ENCODE measurements at places on chromosomes 3 and 15. TPM values are rescaled to one million over a fixed set of nuclear protein-coding genes. Genes with fewer than 3 reads are reported as not detected.

- ATAC-seq: peak; percentile 78
Measured at GRCh38 chr15:68479406-68479805, 47.4 kb upstream of the ITGA11 start.

DNA sequence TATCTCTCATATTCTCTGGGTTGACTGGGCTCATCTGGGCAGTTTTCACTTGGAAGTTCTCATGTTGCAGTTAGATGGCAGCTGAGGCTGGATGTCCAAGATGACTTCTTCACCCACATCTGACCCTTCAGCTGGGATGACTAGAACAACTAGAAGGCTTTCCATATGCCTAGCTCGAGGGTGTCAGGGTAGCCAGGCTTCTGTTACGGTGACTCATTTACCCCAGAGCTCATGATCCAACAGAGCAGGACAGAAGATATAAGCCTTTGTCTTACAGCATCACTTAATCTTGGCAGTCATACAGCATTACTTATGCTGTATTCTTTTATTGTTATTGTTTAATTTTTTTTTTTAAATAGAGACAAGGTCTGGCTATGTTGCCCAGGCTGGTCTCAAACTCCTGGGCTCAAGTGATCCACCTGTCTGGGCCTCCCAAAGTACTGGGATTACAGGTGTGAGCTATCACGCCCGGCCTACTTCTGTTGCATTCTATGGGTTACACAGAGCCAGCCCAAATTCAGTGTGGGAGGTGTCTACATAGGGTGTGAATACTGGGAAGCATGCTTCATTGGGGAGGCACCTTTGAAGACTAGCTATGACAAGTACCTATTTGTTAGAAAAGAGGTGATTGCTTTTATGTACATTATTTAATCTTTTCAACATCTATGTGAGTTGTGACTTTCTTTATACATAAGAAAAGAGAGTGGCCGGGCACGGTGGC, 10.7 kb downstream of the HMCES start:
- ATAC-seq: no peak

DNA sequence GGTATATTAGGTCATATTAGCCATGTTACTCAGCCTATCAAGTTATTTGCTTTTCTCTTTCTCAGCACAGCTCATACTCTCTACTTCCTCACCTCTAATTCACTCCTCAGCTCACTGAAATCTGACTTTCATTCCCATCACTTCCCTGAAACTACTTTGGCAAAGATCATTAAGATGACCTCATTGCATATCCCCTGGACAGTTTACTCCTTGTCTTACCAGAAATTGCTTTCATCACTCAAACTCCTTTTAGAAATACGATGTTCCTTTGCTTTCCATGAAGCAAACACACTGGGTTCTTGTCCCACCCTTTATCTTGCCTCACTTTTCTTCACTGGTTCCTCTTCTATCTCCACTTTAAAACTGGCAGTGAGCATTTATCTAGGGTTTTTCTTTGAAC, 354.4 kb downstream of the TUSC7 start:
- peak; percentile 89 for ATAC-seq

The TXNRD3 gene
- 14.3 TPM for total RNA-seq

DNA sequence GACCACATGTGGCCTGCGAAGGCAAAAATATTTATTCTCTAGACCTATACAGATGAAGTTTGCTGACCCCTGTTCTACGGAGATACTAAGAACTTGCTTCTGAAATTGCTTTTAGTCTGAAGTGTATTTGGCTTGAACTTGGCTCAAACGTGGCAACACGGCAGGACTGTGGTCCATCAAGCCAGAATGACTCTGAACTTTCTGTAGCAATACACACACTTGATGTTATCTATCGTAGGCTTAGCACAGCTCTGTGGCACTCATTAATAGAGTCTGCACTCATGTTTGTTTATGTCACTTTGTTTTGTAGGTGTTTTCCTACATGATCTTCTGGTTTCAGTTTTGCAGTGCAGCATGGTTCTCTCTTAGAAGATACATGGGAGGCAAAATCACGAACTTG, 298.1 kb downstream of the ADAMTS17 start:
- no peak for ATAC-seq

GRCh38 chr3:65785065-65785645, 253.6 kb downstream of the MAGI1 start:
- no peak for ATAC-seq

The GPR27 gene
- 2.1 TPM for total RNA-seq

The PARP15 gene
- total RNA-seq: 1.1 TPM

The TMCO5A gene
- total RNA-seq: not detected

The ARNT2 gene
- 10.5 TPM for total RNA-seq

GRCh38 chr3:189652042-189652441, 20.9 kb downstream of the TP63 start:
- ATAC-seq: no peak

DNA sequence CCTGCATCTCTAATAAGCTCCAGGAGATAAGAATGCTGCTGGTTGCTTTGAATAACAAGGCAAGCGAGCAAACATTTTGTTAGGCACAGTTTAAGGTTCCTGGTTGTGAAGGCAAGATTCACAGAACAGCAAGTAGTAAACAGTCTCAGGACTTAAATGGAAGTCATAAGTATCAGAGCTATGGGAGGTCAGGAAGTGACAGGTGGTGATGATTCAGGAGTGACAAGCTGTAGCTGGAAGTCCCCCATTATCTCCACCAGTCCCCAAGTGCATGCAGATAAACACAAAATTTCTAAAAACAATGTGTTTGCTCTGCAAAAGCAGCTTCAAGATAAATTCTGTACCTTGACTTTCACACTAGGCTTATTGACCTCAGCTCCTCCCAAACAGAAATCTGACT, 3.3 kb downstream of the FETUB start:
- no peak for ATAC-seq

- ATAC-seq: no peak
Measured at GRCh38 chr3:138948371-138949001, 1.5 kb downstream of the FOXL2NB start.

The TNNC1 gene
- total RNA-seq: 2.4 TPM

The ARID3B gene
- 2.9 TPM for total RNA-seq

The SGO1 gene
- total RNA-seq: not detected

The PPP1R14D gene
- total RNA-seq: not detected

DNA sequence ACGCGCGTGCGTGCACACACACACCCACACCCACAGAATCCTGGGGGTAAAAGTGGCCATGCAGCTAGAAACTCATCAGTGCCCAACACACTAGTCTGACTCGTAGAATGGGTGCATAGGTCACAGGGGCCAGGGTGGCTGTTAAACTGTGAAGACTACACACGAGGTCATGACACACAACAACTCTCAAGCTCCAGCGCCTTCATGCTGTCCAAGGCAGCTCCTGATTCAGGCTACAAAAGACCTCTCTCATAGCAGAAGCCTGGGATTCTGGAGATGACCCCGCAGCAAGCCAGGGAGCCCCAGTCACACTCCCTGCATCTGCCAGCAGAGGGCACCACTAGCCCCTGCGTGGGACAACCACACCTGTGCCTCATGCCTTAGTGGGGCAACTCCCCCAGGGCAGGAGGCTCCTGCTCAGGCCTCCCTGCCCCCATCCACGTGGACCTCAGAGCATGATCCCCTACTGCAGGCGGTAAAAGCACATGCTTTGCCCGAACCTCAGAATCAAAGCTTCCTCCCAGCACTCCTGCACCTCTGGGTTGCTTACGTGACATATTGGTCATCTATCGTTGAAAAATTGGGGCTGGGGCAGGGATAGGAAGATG, 93.1 kb downstream of the LRIG1 start:
- peak; percentile 39 for ATAC-seq

The TNFAIP8L3 gene
- total RNA-seq: 28.0 TPM

The PFKFB4 gene
- total RNA-seq: 1.8 TPM

DNA sequence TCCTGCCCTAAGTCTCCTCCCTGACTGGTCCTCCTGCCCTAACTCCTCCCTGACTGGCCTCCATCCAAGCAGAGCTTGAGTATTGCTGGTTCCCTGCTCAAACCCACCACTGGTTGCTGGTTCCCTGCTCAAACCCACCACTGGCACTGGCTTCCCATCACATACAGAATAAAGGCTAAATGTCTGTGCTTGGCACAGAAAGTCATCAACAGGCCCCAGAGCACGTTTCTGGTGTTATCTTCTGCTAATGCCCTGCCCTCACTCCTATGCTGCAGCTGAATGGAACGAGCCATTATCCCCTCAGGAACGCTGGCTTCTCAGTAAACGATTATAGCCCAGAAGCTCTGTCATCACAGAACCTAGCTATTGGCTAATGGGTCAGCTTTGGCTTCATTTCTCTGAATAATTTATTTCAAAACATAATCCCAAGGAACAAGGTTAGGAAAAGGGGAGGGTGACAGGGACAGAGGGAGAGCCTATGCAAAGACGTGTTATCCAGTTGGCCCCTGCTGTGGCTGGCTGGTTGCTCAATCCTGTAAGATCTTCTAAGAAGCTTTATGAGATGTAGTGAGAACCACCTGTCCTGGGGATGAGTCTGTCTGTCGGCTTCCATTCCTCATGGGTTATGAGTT, 6.3 kb upstream of the MUC20 start:
- no peak for ATAC-seq

GRCh38 chr15:66171841-66172240, 81.7 kb downstream of the MEGF11 start:
- ATAC-seq: no peak

The GOLGA8T gene
- total RNA-seq: not detected

- no peak for ATAC-seq
Measured at GRCh38 chr15:63380808-63381282, 801 bp downstream of the CA12 start.

The PLCH1 gene
- total RNA-seq: 0.35 TPM

The DPPA4 gene
- not detected for total RNA-seq

DNA sequence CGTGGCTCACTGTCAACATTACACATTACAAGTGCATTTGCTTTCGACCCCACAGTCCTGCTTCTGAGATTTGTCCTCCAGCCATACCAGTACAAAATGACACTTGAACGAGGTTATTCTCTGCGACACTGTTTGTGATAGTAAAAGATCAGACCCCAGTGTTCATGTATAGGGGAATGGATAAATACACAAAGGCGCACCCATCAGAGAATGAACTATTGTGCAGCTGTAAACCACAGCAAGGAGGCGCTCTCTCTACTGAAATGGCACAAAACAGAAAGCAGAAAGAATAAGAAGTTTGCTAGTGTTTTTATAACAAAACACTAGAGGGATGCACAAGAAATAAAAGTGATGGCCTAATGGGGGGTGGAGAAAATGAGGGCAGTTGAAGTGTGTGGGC, 4.9 kb upstream of the CHSY1 start:
- no peak for ATAC-seq

DNA sequence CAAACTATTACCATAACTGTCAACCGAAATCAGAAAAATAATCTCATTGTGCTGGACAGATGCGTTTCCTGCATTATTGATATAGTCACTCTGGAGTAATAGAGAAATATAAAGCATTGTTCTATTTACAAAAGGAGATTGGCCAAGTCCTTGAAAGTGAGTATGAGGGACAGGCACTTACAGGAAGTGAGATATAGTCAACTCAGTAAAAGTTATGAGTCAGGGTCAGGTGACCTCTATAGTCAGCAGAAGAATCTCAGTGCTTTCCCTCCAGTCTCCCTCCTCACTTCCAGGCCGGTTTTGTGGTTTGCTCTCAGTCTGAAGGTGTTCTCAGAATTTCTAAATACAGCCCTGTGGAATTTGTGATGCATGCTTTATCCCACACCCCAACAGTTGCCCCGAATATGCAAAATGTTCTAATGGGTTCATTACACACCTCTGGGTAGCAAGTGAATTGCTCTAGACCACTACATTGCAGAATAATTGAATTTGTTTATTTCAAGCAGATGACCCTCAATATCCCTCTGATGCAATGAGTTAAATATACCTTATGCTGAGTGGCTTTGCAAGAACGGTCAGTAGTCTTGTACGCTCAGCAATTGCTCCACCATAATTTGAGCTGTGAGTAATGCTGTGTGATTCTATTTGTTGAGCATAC, 787.7 kb downstream of the MCTP2 start:
- no peak for ATAC-seq

- no peak for ATAC-seq
Measured at GRCh38 chr3:138642226-138642926, 33.8 kb downstream of the FAIM start.

GRCh38 chr3:174387736-174388135, 471.4 kb upstream of the NAALADL2 start:
- ATAC-seq: no peak

DNA sequence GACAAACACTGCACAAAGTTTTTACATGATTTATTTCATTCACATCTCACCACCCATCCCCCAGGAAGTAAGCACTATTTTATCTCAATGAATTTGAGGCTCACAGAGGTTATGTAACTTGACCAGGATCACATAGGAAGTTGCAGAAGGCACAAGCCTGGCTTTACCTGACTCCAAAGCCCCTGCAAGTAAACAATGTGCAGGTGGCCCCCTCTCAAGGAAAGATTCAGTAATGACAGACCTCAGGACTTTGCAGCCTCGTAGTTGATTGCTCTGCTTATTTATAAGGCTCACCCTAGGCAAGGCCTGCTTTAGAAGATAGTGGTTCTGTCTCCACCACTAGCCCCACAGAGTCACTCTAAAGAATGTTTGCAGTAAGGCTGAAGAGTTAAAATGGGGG, 79.8 kb upstream of the MDFIC2 start:
- no peak for ATAC-seq

DNA sequence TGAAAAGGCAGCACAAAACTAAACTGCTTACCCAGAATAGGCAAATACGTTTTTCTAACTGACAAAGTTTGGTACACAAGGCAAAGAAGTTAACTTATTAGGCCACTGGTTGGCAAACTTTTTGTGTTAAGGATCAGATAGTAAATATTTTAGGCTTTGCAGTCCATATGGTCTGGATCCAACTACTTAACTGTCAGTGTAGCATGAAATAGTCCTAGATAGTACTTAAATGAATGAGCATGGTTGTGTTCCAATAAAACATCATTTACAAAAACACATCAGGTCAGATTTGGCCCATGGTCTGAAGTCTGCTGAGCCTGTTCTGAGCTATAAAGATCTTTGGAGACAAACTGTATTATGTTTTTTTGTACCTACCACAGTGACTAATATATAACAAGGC, 136.9 kb downstream of the PCCB start:
- ATAC-seq: no peak

DNA sequence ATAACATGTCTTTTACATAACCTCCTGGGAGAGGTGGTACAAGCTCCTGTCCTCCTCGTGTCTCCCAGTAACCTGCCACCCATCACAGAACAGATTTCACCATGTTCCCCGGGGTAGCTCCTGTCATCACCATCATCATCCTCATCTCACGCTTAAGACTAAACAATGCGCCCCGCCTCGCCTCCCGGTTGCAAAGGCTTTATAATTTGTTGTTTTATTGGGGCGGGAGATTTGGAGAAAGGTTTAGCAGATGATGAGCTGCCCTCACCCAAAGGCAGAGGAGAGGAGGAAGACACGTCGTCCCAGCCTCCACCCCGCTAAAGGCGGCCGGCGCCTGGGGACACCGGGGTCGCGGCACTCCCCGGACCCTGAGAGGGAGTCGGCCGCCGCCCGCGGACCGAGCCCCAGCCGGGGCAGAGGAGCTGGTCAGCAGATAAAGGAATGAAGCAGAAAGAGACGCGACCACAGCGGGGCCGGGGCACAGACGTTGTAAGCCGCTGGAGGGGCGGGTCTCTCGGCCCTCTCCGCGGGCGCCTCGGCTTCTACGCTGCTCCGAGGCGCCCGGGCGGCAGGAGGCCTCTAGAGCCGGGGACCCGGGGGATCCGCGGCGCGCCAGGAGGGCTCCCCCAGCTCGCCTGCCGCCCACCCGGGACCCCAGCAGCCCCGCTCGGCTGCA, 589 bp downstream of the HERC1 start:
- peak; percentile 76 for ATAC-seq
